ENCODE measurements at places on chromosomes 16 and 17. TPM values are rescaled to one million over a fixed set of nuclear protein-coding genes. Genes with fewer than 3 reads are reported as not detected.

Gene SEZ6L2
- total RNA-seq = 0.18 TPM

DNA sequence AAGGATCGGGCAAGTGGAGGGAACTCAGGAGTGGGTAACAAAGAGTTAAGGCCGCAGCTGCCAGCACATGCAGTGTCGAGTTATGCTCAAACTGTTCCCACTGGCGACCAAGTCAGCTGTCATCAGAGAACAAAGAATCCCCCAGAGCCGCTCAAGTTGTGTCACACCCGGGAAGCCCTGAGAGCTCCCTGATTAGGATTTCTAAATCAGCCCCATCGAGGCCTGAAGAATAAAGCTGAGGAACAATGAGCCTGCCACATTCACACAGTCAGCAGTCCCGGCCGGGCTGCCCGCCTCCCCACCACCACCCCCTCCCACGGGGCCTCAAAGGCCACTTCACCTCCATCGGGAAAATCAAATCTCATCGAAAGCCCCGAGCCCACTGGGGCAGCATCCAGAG lies 84.5 kb downstream of the SOX9 start:
- DNase-seq = no peak

GRCh38 chr16:26791169-26791568 lies 275.6 kb upstream of the C16orf82 start:
- no peak for DNase-seq

Gene PMFBP1
- 0.11 TPM for total RNA-seq

DNA sequence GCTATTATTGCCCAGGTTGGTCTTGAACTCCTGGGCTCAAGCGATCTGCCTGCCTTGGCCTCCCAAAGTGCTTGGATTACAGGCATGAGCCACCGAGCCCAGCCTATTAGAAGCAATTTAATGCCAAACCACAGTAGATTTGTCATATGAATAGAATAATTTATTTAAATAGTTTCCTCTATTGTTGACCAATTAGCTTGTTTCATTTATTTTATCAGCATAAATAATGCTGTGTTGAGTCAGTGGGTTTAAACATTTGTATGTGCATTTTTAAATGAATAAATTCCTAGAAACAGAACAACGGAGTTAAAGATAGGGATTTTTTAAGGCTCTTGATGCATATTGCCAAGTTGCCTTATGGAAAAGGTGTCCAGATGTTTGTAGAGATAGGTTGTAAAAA lies 26.7 kb downstream of the FTO start:
- DNase-seq = no peak

Gene CASKIN2
- total RNA-seq = 6.0 TPM

DNA sequence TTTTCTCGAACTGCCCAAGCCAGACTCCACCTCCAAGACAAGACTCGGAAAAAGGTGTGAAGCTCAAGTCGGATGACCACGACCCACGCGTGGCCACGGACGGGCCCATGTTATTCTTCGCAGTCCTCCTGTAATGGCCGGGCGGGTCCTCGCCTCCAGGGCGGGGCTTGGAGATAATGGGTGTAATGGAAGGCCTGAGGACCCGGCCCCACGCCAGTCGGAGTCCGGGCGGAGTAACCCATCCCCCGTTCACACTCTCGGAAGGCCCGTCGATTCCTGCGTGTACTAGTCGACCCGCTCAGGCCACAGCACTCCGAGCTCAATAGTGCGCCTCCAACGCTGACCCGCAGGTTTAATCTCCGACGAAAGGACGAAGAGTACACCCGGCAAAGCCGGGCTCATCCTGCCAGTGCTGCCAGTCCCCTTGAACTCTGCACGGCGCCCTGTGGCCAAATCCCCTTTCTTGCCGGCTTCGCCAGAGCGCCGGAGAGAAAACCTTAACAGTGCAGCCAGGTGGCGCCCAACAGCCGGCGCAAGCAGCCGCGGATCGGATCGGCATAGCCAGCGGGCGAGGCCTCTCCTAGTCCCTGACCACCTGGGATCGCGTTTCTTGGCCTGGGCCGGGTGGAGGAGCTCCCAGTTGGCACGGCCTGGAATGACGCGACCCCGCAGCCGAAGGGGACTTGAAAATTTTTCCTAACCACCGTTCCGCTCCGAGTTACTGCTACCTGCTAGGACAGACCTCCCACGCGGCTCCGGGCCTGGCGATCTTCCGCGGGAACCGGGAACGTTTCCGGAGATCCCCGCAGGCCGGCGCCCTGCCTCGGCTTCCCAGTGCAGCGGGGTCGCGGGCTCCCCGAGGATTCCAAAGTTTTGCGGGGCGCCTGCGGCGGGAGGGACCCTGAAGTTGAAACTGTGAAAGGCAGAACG lies 762.0 kb downstream of the KCNJ18 start:
- no peak for DNase-seq

Gene MT4
- not detected for total RNA-seq

GRCh38 chr16:27374804-27375425 lies 27.1 kb upstream of the IL21R start:
- DNase-seq = peak; percentile 54

Gene TVP23A
- total RNA-seq = 0.11 TPM

Gene SLC16A13
- 5.7 TPM for total RNA-seq

Gene UBALD2
- total RNA-seq = 162 TPM

Gene LITAFD
- not detected for total RNA-seq

Gene RAB26
- not detected for total RNA-seq

Gene KLHL10
- total RNA-seq = not detected

Gene CDH11
- 0.66 TPM for total RNA-seq

GRCh38 chr16:49348408-49349176 lies 25.0 kb upstream of the C16orf78 start:
- DNase-seq = no peak

Gene CX3CL1
- total RNA-seq = 0.05 TPM

Gene GLIS2
- 0.11 TPM for total RNA-seq

Gene KCNH4
- 2.6 TPM for total RNA-seq

DNA sequence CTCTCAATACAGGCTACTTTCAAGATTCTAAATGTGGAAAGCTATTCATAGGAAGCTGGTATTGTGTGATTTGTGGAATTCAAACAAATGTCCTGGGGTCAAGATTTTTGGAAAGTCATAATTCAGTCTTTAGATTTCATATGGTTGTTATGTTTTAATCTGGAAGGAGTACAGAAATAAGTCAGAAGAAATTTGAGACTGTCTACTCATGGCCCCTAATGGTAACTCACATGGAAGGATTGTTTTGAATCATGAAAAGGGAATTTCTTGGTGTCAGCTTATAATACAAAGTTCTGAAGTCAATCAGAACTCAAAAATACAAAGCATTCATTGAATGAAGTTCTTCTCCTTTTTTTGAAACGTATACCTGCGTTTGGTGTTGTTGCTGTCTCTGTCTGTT lies 3.1 kb downstream of the KCNJ2 start:
- DNase-seq = no peak

- no peak for DNase-seq
Measured at GRCh38 chr17:48037838-48038323, 284 bp upstream of the COPZ2 start.

GRCh38 chr16:16059895-16060590 lies 110.6 kb downstream of the ABCC1 start:
- no peak for DNase-seq

DNA sequence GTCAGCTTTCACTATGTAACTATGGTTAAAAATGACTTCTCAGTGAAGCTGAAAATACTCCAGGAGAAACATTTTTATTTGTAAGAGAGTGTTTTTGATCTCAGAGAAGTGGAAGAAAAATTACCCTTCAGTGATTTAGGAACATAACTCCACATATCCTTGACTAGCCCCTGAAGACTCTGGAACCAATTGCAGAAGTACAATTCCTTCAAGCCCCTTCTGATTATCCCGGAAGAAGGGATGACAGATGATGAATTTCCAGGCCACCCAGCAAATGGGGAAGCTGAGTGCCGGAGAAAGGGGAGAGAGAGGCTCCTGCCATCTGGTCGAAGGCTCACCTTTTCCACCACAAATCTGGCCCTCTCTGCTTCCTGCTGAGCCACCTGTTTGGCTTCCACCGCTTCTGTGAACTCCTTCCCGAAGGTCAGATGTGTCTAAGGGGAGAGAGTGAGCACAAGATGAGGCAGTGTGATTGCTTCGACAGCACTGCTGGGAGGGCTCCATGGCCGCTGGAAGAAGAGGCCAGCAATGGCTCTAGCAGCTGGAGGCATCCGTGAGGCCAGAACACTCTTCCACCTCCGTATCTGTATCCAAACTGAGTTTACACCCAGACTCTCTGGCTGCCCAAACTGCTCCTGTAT lies 8.1 kb downstream of the PHB1 start:
- DNase-seq = no peak

DNA sequence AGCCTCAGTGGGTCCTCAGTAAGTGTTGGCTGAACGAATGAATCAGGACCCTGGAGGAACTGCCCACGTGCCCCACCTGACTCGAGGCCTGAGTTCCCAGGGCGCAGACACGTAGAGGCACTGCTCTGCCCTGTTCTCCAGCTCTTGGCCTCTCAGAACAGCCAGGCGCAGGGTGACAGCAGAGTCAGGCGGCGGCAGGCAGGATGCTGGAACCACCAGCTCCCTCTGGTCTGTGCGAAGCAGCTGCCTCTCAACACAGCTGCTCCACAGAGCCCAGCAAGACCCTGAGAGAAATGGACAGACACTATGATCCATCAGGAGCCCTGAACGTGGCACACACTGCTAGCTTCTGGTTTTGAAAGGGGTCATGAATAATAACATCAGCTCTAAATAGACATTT lies 53.1 kb upstream of the BCO1 start:
- no peak for DNase-seq

DNA sequence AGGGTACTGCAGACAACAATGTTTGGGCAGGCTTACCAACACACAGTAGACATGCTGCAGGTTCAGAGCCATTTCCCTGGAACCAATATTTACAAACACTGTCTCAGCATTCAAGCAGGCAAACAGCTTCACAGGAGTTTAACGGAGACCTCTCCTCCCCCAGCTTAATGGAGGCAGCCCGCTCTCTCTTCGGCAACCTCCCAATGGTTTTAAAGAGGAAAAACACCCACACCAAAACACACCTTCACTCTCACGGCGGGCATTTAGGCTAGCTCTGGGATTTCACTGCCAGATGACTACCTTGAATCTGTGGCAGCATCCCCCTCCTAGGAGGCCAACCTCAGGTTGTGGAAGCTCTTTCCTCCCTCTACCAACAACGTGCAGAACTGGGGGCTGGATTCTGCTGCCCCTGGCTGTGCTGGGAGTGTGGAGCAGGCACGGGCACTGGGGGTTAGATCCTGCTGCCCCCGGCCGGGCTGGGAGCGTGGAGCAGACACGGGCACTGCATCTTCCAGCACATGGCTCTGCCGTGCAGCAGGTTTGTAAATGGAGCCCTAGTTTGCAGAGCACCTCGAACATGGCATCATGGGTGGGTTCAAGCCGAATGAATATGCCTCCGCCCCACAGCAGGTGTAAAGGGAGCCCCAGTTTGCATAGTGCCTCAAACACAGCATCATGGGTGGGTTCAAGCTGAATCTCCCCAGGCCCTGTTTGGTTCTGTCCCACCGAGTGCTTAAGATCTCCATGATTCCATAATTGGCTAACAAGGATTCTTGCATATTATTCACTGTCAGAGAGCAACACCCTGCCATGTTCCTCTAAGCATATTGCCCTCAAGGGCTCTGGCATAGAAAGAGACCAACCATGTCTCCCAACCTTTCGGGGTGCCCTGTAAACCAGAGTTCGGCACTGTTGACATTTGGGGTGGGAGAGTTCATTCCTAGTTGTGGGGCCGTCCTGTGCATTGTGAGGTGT lies 86.4 kb downstream of the RBFOX3 start:
- DNase-seq = no peak

Gene KIF18B
- 2.4 TPM for total RNA-seq

DNA sequence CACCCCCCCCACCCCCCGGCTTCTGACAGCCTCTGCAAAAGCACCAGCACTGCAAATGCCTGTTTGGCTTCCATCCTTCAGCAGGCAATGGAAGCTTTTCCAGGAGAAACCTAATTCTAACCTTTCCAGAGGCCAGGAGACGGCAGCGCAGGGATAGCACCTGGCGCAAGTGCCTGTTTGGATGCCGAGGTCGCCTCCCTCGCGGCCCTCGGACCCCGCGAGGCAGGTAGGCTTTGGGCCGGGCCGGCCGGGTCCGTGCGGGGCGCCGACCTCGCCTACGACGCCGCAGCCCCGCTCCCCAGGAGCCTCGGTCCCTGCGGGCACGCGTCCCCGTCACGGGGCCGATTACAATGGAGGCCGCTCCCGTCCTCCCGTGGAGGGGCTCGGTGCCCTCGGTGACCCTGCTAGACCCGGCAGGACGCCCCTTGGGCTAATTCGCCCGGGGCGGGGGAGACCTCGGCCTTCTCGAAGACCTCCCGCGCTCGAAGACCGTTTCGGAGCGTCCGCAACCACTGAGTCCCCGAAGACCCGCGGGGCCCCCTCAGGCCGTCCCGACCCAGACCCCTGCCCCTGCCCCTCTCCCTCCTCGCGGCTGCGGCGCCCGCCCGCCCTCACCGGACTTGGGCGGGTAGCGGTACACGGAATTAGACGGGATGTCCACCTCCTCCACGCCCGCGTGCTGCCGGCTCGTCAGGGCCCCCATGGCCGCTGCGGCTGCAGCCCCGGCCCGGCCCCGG lies 587 bp downstream of the RNF157 start:
- DNase-seq = no peak

DNA sequence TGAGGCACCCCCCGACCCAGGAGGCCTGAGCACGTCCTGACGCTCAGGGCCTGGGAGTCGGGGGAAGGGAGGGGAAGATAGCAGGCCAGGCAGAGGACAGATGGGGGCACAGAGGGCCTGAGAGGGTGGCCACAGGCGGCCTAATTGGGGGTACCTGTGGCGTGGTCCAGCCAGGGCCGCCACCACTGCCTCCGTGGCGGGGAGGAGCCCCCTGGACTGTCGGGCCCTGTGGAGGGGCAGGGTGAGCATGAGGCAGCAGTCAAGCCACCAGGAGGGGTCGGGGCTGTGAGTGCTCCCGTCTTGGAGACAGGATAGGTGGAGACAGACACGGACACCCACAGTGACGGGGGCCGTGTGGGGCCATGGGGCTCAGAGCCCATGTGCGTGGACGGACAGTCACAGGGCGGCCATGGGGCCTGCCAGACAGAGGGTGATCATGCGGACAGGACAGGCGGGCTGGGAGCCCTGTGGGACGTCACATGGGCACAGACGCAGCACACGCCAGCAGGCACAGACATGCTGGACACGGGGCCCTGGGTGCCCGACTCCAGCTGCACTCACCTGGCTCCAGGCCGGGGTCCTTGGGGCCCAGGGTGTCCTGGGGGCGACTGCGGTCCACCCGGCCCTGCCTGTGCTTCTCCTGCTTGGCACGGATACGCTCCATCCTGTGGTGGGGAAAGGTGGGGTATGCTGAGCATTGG lies 18.7 kb downstream of the CTU2 start:
- DNase-seq = no peak

DNA sequence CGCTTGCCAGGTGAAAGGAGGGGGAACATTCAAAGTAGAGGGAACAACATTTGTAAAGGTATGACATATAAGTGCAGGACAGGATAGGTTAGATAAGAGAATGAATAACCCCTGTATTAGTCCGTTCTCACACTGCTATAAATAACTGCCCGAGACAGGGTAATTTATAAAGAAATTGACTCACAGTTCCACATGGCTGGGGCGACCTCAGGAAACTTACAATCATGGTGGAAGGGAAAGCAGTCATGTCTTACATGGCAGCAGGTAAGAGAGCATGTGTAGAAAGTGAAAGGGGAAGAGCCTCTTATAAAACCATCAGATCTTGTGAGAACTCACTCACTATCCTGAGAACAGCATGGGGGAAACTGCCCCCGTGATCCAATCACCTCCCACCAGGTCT lies 223.8 kb downstream of the SOX9 start:
- DNase-seq = no peak

GRCh38 chr16:24297375-24297774 lies 41.2 kb downstream of the CACNG3 start:
- no peak for DNase-seq

Gene KRT31
- total RNA-seq = not detected
